ENCODE measurements at places on chromosomes 2 and 18.

GRCh38 chr2:59182249-59182648 lies 941.1 kb upstream of the FANCL start:
- DNase-seq: no peak

DNA sequence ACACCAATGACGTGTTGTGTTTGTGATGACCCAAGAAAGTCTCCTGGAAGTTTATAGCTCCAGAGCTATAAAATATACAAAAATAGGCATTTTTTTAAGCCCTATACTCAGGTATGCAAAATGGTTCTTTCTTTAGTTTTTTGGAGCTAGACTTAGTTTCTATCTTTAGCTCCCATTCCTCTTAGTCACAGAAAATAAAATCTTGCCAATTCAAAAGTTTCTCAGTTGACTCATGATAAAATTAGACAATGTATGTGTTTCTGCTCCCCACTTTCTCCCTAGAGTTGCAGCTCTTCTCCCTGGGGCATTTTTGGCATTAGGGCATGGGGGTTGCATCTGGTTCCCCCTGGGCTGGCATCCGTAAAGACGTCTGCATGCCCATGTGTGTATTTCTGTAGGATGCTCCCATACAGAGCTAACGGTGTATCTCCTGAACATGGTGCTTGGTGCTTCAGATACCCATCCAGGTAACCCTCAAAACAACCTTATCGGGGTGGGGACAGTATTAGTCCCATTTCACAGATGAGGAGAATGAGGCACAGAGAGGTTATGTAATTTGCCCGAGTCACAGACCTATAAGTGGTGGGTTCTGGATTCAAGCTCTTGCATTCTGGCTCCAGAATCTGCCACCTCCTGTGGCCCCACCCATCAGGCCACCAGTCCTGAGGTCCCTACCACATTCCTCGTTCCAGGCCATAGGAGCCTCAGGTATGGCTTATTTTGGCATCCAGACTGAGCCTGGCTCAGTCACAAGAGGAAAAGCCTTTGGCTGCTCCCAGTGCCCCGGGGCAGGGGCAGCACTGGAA lies 43.1 kb upstream of the ASAP2 start:
- no peak for DNase-seq

GRCh38 chr2:151097895-151098294 lies 163.8 kb downstream of the RBM43 start:
- DNase-seq: no peak

DNA sequence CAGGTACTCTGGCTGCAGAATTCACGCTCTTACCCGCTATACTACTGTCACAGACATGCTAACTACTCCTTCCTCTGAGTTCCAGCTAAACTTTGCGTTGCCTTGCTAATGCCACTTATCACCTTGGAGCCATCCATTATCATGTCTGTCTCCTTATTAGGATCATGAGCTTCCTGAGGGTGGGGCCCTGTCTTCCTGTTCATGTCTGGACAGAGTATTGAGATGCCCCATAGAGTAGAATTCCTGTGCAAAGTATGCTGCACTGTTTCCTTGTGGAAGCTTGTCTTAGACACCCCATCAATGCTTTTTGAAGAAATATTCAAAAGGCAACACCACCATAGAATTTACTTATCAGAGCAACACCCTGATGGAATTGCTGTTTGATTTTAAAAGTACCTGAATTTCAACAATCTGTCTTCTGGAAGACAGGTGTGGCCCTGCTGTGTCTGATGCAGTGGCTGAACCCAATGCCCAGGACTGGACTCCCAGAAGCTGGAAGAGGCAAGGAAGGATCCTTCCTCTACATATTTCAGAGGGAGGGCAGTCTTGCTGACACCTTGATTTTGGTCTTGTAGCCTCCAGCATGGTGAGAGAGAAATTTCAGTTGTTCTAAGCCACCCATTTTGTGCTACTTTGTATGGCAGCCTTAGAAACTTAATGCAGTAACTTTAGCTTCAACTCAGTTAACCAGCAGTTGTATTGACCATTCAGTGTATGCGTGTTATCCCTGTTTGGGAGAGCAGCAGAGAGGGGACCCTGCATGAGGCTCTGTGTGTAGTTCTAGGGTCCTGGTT lies 5.6 kb downstream of the LAMA3 start:
- no peak for DNase-seq

DNA sequence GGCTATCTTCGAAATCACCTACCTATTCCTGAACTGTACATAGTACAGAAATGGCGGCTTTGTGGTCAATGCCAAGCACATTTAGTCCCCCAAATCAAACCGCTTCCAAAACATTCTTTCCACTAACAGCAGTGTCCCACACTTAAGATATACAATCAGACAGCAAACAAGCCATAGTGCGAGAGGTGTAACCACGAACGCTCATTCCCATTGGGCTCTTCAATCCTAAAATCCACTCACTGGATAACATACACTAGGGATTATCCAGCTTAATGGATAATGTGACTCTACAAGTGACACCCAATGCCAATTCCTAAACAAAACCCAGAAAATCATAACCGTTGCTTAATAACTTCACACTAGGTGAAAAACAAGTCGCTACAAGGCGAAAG lies 2.0 kb downstream of the XPO1 start:
- no peak for DNase-seq

Data from right kidney (tissue), 9 donors.